Esophagus muscularis mucosa (tissue), 4 donors: ENCODE measurements at places on chromosomes 11 and 22.

DNA sequence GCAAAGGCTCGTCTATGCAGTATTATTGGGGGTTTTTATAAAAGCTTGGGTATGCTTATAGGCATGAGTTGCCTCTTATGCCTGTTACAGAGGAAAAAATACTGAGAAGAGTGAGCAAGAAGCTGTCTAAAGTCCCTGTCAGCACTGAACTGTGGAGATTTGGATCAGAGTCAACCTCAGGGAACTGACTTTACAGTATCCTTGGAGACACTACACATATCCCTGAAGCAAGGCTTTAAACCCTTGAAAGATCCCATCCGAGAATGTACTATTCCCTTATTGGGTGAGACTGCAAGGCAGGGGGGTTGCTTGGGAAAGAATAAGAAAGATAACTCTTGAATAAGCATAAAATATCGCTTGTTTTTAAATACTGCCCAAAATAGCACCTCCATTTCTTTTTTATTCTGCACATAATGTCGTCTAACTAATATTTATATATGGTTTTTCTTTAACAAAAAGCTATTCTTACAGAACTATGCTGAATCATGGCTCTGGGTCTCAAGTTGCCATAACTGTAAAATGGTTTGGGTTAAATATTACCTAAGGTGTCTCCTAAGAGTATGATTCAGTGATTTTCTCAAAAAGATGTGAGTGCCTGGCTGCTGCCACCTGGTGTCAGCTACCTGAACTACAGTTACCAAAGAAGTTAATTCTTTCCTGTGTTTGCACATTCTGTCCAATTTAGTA, 1062.8 kb downstream of the DLG2 start:
- no peak for DNase-seq

DNA sequence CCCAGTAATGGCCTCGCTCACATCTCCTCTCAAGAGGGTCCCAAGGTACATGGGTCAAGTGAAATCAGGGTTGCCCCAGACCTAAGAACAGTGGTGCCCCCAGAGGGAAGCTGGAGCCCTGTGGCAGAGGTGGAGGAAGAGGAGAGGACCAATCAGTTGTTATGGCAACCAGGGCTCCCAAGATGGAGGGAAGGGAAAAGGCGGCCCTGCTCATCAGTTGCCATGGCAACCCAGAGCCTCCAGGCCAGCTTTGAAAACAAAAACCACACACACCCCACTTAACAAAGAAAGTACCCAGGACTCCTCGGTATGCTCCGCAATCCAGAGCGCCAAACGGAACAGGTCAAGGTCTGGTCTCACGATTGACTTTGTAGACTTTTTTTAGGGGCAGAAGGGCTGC, 53.5 kb upstream of the SLC35C1 start:
- DNase-seq = no peak

DNA sequence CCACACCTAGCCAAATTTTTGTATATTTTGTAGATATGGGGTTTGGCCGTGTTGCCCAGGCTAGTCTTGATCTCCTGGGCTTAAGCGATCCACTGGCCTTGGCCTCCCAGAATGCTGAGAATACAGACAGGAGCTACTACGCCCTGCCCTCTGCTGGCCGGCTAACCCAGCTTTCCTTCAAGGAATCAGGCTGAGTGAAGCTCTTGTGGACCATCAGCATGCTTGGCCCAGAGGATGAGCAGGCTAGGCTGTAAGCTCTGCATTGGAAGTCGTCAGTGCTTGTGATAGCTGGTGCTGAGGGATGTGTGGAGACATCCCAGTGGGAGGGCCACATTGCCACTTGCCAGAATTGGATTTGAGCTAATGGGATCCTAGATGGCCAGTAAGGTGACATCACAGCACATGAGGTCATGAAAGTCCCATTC, 60.6 kb downstream of the MED15 start:
- DNase-seq = no peak

- peak; percentile 42 for DNase-seq
Measured at GRCh38 chr11:78239781-78240180, 51.1 kb downstream of the USP35 start.

DNA sequence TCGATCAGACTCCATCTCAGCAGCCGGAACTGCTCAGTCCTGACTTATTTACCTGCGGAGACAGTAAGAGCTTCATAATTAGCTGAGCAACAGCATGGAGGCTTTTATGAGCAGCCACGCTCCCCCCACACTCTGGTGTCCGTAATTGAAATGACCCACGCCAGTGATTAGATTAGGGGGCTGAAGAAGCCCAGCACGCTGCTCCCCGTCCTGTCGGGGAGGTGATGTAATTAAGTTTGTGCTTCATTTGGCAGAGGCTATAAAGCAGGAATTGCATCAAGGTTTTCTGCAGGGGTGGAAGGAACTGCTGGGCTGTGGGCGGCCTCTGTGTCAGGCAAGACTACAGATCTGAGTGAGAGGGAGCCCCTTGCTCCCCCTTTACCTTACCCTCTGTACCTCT, 22.8 kb upstream of the HTR3A start:
- no peak for DNase-seq

DNA sequence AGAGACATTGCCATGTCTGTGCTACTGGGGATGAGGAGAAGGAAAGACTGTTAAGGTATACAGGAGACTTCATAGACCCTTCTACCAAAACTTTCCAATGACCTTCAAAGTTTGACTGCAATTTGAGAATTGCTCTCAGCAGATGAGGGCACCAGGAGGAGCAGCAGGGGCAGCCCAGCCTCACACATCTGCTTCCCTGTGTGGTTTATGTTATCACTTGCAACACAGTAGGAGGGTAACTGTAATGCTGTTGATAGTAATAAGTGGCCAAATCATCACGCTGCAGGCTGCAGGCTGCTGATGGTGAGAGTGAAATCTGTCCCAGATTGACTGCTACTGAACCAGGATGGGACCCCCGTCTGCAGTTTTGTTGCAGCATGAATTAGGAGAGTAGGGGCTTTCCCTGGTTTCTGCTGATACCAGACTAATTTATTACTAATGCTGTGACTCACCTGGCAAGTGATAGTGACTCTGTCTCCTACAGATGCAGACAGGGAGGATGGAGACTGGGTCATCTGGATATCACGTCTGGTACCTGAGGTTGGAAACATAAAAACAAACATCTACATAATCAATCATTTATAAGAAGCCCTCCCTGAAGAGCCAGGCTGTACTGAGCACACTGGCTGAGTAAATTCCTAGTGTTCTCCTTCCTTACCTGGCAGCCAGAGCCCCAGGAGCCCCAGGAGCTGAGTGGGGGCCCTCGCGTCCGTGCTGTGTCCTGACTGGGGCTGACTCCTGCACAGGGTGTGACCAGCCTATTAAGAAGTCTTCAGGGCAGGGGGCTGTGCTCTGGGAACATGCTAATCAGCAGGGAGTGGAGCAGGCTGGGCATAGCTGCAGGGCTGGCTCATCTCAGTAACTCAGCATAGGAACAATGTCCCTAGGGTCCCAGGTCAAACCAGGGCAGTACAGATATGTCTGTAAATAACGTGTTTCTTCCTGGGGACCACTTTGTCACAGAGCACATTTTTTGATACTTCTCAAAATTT, 74.4 kb downstream of the GAB4 start:
- peak; percentile 47 for DNase-seq

DNA sequence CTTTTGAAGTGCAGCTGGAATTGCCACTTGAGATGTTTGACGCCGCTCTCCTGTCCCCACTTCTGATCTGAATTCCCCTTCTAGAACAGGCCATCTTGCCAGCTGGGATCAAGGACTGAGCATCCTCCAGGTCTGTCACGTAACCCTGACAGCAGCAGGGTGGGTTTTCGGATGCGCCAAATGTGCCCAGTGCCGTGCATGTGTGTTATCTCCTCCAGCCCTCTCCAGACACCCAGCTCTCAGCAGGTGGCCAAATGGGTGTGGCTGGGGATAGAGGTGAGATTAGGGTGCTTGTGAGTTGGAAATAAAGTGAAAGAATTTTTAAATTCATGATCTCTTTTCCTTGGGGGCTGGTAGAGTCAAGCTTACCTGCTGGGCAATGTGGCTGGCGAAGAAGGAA, 3.3 kb downstream of the OSBP2 start:
- no peak for DNase-seq

GRCh38 chr11:106012744-106013143, 9.3 kb downstream of the MSANTD4 start:
- DNase-seq = no peak

DNA sequence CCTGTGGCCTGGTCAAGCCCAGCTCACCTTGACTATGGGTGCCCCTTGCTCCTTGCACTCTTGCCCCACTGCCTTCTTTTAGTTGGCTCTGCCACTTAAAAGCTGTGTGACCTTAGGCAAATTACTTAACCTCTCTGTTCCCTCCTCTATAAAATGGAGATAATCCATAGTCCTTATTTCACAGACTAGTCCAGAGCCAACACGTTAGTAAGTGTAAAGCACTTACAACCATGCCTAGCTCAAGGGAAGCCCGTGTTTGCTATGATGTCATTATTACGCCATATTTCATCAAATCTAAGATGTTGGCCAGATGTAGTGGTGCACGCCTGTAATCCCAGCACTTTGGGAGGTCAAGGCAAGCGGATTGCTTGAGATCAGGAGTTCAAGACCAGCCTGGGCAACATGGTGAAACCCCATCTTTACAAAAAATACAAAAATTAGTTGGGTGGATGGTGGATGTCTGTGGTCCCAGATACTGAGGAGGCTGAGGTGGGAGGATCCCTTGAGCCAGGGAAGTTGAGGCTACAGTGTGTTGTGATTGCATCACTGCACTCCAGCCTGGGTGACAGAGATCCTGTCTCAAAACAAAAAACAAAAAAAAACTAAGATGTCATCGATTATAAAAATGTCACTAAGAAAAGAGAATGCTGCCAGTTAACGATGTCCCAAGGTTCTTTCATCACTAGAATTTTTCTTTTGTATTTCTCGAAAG, 2.3 kb upstream of the CCDC88B start:
- no peak for DNase-seq

DNA sequence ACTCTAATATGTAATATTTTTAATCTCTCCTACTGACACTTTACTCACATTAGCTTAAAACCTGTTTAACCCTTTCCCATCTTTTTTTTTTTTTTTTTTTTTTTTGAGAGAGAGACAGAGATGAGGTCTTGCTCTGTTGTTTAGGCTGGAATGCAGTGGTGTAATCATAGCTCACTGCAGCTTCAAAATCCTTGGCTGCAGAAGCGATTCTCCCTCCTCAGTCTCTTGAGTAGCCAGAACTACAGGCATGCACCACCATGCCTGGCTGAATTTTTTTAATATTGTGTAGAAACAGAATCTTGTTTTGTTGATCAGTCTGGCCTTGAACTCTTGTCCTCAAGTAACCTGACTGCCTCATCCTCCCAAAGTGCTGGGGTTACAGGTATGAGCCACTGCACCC, 37.3 kb downstream of the PAMR1 start:
- no peak for DNase-seq

GRCh38 chr11:82250047-82250446, 483.6 kb downstream of the FAM181B start:
- DNase-seq = no peak

DNA sequence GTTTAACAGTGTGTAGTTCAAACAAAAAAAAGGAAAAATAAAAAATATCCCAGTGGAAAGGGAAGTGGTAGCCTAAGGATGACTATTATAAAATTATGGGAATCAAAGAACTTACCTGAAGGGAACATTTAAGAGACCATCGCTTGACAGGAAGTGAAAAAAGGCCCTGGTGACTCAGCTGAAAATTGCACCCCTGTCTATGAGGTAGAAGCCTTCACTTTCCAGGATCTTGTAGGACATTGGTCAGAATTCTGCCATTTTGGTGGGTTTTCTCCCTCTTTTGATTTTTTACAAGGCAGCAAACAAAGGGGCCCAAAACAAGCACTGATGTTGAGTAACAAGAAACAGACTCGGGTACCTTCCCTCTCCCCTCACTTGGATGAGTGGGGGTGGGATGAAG, 15.6 kb downstream of the DDX17 start:
- DNase-seq = no peak

- no peak for DNase-seq
Measured at GRCh38 chr11:33941637-33942160, 49.8 kb upstream of the LMO2 start.

DNA sequence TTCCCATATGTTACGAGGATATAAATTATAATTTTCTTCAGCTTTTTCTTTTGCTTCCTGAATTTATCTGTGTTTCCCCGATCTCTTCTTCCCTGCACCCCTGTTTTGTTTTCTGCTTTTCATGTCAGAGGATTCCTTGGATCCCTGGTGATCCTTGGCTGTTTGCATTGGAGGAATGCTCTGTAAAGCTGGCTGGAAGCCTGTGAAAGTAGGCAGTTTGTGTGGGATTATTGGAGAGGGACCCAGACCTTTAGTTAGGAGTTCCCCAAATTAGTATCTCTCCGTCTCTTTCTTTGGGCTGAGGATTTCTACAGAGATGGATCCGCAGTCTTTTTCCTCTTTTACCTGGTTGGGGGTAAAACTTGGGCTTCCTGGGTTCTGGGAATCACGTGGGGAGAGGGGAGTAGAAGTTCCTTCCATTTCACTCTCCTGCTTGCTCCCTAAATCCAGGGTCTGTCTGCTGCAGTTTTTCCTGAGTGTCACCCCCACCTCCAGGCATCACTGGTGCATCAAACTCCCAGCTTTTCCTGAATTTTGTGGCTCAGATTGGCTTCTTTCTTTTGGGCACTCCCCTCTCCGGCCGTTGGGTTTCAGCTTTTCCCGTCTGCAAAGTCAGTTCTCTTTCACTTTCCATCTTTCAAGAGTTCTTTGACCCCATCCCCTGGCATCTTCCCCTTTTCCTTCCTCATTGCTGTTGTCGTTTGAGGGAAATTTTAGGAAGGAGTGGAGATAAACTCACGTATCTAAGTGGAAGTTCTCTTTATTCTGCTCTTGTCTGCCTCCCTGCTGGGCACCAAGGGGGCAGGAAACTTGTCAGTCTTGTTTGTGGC, 79.1 kb upstream of the ALX4 start:
- no peak for DNase-seq

- DNase-seq = peak; percentile 45
Measured at GRCh38 chr22:20383538-20383937, 10.4 kb upstream of the ZNF74 start.

DNA sequence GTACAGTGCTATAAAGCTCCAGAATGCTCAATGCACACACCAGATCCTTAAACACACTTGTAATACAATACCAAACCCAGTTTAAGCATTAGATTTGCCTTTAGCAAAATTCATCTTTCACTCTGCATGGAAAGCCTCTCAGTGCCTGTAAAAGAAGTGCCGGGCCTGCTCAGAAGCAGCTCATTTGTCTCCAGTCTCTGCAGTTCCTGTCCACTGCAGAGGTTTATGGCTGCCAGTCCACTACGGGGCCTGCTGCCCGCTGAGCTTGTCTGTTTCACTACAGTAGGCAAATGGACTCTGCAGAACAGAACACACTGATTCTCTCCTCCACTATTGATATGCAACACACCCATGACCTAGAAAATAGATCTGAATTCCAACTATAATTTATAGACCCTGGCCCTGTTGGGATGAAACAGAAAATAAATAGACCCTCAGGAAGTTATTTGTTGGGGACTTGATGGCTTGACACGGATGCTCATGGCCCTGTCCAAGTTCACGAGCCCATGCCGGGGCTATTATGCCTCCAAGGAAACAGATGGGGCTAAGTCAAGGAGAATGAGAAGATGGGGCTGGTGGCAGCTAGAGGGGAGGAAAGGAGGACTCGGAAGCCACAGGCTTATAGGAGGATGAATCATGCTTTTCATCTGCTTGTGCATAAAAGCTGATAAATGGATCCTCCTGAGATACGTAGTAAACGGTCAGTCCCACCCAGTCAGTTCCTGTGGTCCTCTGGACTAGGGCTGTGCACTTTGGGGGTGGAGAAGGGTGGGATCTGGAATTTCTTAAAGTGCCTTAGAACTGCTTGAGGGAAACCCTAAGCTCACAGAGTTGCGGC, 416.8 kb upstream of the TENM4 start:
- no peak for DNase-seq
